ENCODE measurements at places on chromosomes 1 and 21. TPM values are rescaled to one million over a fixed set of nuclear protein-coding genes. Genes with fewer than 3 reads are reported as not detected.

ZMYND12 gene
- total RNA-seq = 1.6 TPM

HMCN1 gene
- 106 TPM for total RNA-seq

GCSAML gene
- not detected for total RNA-seq

FAM163A gene
- not detected for total RNA-seq

UTS2 gene
- not detected for total RNA-seq

SPATA17 gene
- 1.8 TPM for total RNA-seq

FMO1 gene
- 7.8 TPM for total RNA-seq

OR6N2 gene
- total RNA-seq = not detected

PLCH2 gene
- not detected for total RNA-seq

NOTCH2NLA gene
- total RNA-seq = 50.7 TPM

KRTAP10-10 gene
- total RNA-seq = not detected

SH2D1B gene
- total RNA-seq = under 0.01 TPM

- no peak for DNase-seq
These were observed 529.4 kb downstream of the KIF26B start for GRCh38 chr1:245684166-245684565.

DNA sequence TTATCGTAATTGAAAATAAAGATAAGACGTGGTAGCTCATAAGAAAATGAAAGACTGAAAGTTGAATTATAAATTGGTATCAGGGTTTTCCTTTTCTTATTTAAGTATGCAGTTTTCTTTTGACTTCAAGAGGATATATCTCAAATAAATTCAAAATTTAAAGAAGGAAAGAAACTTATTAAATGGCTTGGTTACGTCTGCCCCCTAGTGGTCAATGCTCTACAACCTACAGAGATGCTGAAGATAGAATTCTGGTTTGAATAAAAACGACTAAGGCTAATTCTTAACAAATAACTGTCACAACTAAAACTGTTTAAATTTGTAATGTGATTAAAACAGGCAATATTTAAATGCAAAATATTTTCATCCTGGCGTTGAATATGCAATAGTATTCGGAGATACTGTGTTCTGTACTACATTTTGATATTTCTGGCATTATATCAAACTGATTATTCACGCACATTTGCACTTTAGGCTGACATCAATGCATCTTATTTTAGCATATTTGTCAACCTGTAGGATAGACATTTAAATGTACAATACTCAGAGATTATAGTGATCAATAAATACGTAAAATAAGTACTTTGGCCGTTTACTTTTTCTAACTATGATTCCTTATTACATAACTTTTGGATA lies 26.8 kb downstream of the IFI44 start:
- peak; percentile 91 for DNase-seq

DNA sequence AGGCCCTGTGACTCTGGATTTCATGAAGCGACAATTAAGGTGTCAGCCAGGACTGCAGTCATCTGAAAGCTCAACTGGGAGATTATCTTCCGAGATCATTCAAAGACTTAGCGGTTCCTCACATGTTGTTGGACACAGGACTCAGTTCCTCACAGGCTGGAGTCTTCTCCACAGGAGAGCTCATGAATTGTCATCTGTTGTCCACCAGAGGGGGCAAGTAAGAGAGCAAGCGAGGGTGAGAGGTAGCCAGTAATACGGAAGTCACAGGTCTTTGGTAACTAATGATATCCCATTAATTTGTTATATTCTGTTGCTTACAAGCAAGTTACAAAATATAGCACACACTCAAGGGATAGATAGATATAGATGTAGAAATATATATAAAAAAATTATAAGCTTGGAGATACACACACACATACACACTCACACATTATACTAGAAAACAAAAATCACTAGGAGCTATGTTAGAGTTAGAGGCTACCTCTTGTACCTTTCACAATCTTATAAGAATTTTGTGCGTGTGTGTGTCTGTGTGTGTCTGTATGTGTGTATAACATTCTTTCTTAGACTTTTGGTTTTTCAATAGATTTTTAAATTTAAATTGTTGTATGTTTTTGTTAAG lies 1695.3 kb downstream of the BRINP3 start:
- peak; percentile 1 for DNase-seq

DNA sequence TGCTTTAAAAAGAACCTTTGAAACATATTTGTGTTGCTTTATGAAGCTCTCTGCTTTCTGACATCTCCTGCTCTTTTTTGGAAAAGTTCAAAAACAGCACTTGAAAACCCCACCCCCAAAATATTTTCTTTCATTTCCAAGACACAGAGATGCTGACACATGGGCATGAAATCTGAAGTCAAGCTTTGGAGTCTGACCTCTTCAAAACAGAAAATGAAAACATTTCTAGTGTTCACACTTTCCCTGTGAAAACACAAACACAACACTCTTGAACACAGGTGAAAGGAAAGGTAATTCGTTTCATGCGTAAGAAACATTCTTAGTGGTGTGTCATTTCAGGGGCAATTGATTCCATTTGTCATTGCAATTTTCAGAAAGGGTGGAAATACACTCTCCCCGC lies 10.8 kb downstream of the NGF start:
- no peak for DNase-seq

- DNase-seq = peak; percentile 62
These were observed 11.8 kb upstream of the RASSF5 start for GRCh38 chr1:206495493-206496046.

GRCh38 chr1:219875860-219876259 lies 52.5 kb downstream of the SLC30A10 start:
- DNase-seq = no peak

DNA sequence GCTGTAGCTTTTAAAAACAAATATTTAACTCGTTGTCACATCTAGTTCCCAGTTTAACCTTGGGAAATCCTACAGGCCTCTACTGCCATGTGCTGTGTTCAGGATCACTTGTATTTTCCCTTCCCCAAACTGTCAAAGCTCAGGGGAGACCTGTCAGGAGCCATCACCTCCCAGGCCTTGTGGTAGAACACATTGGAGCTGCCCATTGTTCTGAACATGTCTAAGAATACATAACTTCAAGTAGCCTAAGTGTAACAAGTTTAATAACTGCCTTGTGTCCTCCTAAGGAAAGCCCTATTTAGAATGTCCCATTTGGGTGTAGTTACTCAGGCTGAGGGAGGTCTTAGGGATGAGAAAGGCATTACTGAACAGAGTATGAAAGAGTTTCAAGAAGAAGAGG lies 28.6 kb upstream of the PIGC start:
- DNase-seq = no peak

- no peak for DNase-seq
These were observed 20.0 kb downstream of the S100A6 start for GRCh38 chr1:153515504-153516394.

GRCh38 chr1:223776075-223776814 lies 63.9 kb downstream of the CAPN2 start:
- DNase-seq = peak; percentile 64

- DNase-seq = no peak
These were observed 79.9 kb upstream of the LAMC2 start for GRCh38 chr1:183106166-183106565.

DNA sequence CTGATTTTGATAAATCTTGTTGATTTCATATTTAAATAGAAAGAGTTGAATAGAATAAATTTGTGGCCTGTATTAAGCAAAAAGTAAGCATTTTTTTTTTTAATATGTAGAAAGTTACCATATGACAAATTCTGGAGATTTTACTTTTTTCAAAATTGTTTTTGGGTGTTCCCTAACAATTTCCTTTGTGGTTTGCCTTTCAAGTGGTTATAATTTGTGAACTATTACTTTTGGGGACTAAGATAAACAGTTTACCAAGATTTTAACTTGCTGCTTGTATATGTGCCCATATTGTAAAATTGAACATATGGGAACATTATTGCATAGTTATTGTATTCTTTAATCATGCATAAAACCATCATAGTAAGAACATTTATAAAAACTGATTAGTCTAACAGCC lies 34.6 kb downstream of the SLC30A7 start:
- no peak for DNase-seq

GRCh38 chr1:227805606-227806197 lies 9.8 kb upstream of the PRSS38 start:
- peak; percentile 96 for DNase-seq

GRCh38 chr1:5640845-5641244 lies 351.4 kb downstream of the NPHP4 start:
- no peak for DNase-seq
